ENCODE measurements at places on chromosomes 5 and 9.
A peak's percentile ranks its signal among the peaks of the same experiment; 100 is the strongest.

- no peak for DNase-seq
Measured at GRCh38 chr9:85038061-85038460, 368.5 kb downstream of the NTRK2 start.

GRCh38 chr9:21883642-21884041 is 81.2 kb downstream of the MTAP start:
- DNase-seq, result no peak

- DNase-seq, result no peak
Measured at GRCh38 chr5:158958021-158958994, 141.4 kb downstream of the EBF1 start.

DNA sequence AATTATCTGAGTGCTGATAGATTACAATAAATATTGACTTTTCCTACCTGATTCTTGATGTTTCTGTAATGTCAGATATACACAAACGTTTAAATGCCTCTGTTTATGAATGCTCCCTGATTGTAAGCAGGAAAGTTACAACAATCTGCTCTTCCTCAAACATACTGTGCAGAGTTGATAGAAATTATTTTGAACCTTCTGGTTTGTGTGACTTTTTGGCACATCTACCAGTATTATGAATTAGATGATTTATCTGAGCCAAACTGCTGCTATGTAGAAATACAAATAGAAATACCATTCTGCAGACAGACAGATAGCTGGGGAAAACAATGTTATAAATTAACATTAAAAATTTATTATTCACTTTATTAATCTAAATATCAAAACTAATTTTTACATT is 113.0 kb downstream of the SLF1 start:
- no peak for DNase-seq

- no peak for DNase-seq
Measured at GRCh38 chr5:78331523-78332080, 28.8 kb upstream of the SCAMP1 start.

DNA sequence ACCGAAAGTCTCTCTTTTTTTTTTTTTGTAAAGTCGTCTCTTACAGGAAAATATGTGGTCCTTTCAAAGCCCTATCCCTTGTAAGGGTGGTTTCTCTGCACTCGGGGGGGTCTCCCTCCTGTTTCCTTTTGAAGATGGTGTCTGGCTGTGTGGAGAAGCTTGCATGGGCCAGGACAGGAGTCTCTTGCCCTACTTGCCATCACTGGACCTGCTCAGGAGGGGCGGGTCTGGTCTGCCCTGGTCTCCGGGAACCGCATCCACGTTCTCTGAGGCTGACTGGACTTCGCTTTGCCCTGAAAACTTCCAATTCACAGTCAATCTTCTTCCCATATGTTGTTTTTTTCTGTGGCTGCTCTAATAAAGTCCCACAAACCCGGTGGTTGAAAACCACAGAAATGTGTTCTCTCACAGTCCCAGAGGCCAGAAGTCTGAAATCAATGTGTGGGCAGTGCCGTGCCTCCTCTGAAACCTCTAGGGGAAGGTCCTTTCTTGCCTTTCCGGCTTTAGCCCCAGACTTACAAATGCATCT is 92.9 kb upstream of the IER5L start:
- no peak for DNase-seq

GRCh38 chr5:60541980-60542379 is 158.0 kb downstream of the DEPDC1B start:
- no peak for DNase-seq

- DNase-seq, result peak; percentile 63
Measured at GRCh38 chr9:34375901-34376595, 650 bp downstream of the MYORG start.

GRCh38 chr9:132943651-132944293 is 644 bp downstream of the TSC1 start:
- DNase-seq, result no peak

DNA sequence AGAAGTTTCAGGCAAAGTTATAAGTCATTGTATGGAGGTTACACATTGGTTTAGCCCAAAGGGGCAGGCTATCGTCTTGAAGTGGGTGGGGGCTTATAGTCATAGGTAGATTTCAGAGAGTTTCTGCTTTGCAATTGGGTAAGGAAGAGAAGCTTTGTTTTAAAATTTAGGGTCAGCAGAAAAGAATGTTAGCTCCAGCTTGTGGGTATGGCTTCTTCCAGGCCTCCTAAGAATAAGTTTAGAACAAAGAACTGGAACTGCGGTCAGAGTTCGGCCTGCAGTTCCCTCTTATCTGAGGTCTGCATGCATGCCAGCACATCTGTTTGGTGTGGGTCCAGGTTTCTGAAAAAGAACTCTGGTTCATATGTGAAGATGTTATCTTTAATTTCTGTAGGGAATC is 96.1 kb downstream of the CYFIP2 start:
- DNase-seq, result no peak

- DNase-seq, result no peak
Measured at GRCh38 chr5:95709967-95710650, 21.0 kb upstream of the RHOBTB3 start.

DNA sequence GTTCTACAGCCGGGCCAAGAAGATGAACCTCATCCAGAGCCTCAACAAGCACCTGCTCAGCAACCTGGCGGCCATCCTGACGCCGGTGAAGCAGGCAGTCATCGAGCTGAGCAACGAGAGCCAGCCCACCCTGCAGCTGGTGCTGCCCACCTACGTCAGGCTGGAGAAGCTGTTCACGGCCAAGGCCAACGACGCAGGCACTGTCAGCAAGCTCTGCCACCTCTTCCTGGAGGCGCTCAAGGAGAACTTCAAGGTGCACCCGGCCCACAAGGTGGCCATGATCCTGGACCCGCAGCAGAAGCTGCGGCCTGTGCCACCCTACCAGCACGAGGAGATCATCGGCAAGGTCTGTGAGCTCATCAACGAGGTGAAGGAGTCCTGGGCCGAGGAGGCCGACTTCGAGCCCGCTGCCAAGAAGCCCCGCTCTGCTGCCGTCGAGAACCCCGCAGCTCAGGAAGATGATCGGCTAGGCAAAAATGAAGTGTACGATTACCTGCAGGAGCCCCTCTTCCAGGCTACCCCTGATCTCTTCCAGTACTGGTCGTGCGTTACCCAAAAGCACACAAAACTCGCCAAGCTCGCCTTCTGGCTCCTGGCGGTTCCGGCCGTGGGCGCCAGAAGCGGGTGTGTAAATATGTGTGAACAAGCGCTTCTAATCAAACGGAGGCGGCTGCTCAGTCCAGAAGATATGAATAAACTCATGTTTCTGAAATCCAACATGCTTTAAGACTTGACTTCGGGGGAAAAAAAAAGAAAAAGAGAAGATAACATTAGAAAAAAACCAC is 28.5 kb downstream of the AMBP start:
- DNase-seq, result no peak

DNA sequence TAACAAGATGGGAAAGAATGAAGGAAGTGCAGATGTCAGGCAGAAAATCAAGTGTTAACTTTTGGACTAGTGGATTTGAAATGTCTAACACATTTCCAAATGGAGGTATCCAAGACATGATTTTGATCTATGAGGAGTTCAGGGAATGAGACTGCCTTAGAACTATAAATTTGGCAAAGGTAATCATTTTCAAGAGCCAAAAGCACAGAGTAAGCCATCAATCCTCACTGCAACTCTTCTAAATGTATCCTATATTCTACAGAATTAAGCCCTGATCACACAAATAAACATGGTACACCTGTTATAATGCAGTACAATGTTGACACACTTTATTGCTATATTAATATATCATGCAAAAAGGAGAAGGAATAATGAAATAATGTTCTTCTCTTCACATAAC is 55.6 kb downstream of the SETX start:
- no peak for DNase-seq

GRCh38 chr9:30771760-30772159 is 1612.7 kb upstream of the ACO1 start:
- DNase-seq, result no peak

- DNase-seq, result no peak
Measured at GRCh38 chr5:138271281-138271680, 3.1 kb downstream of the GFRA3 start.

- DNase-seq, result no peak
Measured at GRCh38 chr9:128927731-128928411, 7.1 kb downstream of the PHYHD1 start.

DNA sequence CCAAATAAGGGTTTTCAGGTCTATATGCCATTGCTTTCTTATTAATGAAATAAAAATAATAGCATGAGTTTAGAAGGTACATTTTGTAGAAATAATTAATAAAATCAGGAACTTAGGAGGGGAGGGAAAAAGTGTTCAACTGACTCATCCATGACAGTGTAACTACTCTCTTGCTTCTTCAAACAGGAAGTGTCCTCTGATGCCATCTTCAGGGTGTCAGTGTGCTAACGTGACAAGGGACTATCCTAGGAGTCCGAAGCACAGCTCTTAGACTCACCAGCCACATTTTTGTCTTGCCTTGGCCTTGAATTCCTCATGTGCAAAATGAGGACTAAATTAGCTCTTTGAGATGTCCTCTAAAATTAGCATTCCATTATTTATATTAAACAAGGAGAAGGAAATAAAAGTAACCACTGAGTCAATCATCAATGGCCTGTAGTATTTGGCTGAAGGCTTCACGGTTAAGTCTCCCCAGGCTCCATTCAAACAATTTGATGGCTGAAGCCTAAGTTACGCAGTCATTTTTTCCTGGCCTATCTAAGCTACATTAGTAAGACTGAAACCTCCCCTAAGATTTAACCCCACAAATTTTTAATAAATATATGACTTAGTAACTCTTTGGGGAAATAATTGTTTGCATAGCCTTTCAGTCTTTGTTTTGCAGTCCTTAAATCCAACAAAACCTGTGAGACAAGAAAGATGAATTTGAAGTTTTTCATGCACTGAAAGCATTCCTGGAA is 151.1 kb downstream of the ARL15 start:
- no peak for DNase-seq

GRCh38 chr5:149260761-149261160 is 10.9 kb upstream of the AFAP1L1 start:
- DNase-seq, result no peak

DNA sequence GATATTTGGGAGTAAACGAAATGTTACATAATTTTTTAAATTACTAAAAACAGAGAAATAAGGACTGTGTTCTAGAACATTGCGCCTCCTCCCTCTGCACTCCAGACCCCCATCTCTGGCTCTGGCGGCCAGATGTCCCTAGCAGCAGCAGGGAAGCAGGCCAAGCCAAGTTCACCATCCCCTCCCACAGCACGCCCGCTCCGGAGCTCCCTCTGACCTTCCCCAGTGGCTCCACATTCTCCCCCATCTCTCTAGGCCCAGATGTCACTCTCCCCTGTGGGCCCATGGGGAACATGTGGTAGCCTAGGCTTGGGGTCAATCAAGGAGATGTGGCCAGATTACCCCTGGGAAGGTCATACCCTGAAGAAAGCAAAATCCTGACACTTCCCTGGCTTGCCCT is 6.3 kb upstream of the WNK2 start:
- DNase-seq, result no peak

DNA sequence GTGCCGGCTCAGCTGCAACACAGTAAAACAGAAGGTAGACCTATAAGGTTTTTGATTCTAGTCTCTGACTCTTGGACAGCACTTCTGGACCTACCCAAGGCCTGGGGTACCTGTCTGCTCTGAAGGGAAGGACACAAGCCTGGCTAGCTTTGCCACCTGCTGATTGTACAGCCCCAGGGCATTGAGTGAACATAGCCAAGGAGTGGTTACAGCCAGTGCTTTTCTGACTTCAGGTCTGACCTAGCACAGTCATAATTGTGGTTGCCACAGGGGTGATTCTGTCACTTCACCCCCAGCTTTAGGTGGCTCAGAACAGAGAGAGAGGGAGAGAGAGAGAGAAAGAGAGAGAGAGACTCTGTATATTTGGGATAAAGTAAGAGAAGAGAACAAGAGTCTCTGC is 118.4 kb downstream of the PLCXD3 start:
- DNase-seq, result no peak

DNA sequence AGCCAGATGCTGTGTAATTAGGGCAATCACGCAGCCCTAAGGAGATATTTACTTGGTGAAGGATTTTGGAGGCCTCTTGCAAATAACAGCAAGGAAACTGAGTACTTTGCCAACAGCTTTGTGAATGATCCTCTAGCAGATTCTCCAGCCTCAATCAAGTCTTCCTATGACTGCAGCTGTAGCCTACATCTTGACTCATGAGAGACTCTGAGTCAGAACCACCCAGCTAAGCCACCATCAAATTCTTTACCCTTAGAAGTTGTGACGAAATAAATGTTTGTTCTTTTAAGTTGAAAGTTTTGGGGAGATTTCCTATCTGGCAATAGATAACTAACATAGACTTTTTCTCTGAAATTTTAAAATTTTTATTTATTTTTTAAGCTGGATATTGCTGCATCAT is 237.6 kb upstream of the CCNH start:
- no peak for DNase-seq

DNA sequence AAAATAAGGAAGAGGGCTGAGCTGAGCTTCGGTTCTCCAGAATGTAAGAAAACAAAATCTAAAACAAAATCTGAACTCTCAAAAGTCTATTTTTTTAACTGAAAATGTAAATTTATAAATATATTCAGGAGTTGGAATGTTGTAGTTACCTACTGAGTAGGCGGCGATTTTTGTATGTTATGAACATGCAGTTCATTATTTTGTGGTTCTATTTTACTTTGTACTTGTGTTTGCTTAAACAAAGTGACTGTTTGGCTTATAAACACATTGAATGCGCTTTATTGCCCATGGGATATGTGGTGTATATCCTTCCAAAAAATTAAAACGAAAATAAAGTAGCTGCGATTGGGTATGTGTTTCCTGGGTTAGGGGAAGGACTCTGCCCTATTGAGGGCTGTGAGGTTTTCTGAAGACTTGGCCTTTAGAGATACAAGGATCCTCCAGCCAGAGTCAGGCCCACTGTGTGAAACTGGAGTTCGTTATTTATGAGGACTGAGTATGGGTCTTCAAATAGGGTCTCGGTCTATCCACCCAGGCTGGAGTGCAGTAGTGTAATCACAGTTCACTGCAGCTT is 3.8 kb downstream of the EGR1 start:
- no peak for DNase-seq

GRCh38 chr9:35116539-35116897 is 856 bp upstream of the ATOSB start:
- no peak for DNase-seq

DNA sequence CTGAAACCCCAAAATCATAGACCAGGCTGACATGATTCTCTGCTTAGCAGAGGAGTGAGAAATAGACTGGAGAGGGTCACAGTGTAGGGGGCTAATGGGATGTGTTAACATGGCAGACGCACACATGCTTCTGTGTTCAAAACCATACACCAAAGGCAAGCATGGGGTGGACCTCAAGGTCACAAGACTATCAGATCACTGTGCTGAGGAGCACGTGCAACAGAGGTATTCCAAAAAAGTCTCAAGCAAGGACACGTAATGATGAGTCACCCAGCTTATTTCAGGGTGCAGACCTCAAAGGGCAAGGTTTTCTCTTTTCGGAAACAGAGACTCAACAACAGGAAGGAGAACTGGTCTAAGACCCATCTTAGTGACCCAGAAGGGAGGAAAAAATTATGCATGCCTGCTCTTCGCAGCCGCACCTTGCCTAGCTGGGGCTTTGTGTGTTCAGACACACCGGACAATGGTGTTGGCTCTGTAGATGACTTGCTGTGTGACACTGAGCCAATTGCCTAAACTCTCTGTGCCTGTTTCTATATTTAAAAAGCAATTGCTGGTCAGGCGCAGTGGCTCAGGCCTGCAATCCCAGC is 20.3 kb downstream of the WHRN start:
- DNase-seq, result no peak

- peak; percentile 80 for DNase-seq
Measured at GRCh38 chr9:93826209-93826608, 128.9 kb downstream of the BARX1 start.
